Stimulated activated naive B cell treated with anti-CD40 and anti-IgM and Interleukin-4, amounts not matched to agents 10 μg/mL and 1 μg/mL and 100 μg/mL, for 72 hours (primary cell): ENCODE measurements at places on chromosomes 12 and 14.

DNA sequence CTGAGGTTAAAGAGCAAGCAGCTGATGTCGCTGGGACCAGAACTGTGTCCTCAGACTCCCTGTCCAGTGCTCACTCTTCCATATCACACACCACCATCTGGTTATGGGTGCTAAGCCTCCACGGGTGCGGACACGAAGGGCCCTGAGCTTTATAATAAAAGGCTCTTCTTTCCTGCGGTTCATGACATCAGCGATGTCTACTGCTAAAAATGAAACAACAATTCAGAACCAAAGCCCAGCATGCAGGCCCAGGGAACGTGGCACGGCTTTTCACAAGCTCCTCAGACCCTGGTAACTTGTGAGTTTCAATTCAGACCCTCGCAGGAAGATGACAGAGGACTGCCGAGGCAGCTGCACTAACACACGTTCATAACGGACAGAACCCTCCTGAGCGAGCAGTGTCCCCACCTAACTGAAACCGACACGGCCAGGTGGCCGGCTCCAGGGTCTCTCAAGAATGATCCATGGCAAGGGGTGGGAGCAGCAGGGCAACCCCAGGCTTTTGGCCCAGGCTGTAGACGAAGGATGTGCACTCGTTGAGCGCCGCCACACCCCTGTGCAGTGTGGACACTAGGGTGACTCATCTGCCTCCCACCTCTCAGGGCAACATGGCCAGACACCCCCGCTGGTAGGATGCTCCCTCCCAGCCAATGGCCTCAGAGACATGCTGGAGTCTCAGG lies 180.3 kb downstream of the CALM1 start:
- DNase-seq = no peak

DNA sequence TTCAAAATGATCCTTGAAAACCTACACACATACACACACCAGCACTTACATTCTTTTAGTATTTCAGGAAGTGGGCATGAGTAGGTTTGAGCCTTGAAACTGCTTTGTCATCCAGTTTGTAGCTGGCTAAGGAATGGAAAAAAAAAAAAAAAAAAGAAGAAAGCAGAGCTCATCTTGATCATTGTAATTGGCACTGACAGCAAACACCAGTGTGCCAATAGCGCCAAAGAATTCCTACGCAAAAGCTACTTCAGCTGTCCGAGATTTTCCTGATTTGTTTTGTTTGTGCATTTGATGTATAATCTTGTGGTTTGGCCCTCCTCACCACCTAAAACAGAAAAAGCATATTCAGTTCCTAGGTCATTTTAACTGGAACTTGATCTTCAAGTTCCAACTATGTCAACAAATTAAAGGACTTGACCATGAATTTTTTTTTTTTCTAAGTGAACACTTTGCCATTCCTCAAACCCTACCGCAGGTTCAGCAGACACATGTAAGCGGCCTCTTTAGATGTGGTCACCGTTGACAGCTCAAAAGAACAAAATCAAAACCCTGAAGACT lies 57.3 kb downstream of the FLRT2 start:
- no peak for DNase-seq

GRCh38 chr12:63917864-63918799 lies 73.6 kb downstream of the SRGAP1 start:
- no peak for DNase-seq

- peak; percentile 84 for DNase-seq
These were observed 8.5 kb downstream of the ZFP36L1 start for GRCh38 chr14:68784226-68784910.

DNA sequence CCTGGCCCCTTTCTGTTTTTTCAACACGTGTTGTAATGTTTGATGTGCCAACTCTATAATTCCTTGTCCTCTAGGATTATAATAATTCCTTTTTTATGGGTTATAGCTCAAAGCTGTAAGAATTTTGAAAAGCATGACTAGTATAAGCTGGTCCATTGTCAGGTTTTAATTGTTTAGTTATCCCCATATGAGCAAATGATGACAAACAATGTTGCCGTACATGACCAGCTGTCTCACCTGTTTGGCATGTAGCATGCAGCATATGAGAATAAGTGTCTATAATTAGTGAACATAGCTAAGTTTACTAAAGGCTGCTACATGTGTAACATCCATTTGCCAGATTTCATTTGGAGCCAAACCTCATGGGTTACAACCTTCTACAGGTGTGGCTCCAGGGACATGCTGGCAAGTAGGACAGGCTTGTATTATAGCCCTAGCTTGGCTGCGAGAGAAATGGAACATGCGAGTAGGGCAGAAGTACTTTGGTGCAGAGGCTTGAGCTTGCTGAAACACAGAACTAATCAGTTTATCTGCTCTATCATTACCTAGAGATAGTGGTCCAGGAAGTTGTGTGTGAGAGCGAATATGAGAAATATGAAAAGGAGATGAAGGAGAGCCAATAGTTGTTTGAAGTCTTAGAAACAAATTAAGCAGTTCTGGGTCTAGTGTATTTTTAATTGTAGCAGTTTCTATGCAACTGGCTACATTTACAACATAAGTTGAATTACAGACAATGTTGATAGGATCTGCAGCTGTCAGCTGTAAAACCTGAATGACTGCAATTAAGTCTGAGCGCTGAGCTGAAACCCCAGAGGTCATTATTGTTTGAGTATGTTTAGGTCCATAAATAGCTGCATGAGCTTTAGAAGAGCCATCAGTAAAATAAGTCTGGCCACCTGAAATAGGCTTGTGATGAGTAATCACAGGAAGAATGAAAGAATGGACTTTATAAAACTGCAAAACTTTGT lies 22.6 kb upstream of the MAPKAPK5 start:
- DNase-seq = no peak

DNA sequence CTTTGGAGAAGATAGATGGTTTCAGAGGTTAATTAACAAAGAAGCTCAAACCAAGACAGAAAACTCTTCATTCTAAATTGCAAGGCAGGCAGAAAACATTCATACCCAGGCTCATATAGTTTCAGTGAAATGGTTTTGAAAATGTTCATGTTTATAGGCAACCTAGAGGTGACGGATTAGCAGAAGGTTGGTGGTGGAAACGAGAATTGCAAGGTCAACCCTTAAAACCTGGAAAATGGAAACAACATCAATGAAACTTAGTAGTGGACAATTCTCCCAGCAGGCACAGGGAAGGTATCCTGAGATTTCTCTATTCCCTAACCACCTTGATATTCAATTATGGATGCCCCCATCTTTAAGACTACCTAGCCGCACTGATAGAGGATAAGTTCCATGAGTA lies 965 bp downstream of the CD163 start:
- no peak for DNase-seq

GRCh38 chr12:116542345-116542956 lies 16.7 kb upstream of the MAP1LC3B2 start:
- no peak for DNase-seq
